ENCODE measurements at places on chromosomes 13 and 19.
A peak's percentile ranks its signal among the peaks of the same experiment; 100 is the strongest.

GRCh38 chr19:57506163-57506562 is 6.4 kb downstream of the ZNF773 start:
- no peak for DNase-seq

- no peak for DNase-seq
Measured at GRCh38 chr13:51206584-51206983, 15.6 kb upstream of the FAM124A start.

GRCh38 chr19:44748426-44749254 is at the start of gene BCL3:
Gene BCL3, plus strand, starts transcription at chr19:44748708. Its CDS starts 83 bp downstream, at chr19:44748791.
- DNase-seq, result peak; percentile 84

- DNase-seq, result no peak
Measured at GRCh38 chr13:108947551-108948030, 318.2 kb downstream of the MYO16 start.
